ENCODE measurements at places on chromosomes 1 and 21. TPM values are rescaled to one million over a fixed set of nuclear protein-coding genes. Genes with fewer than 3 reads are reported as not detected.

GRCh38 chr1:59071876-59072582 is 224.9 kb upstream of the FGGY start:
- H3K36me3 ChIP-seq, result no peaks in the 10 kb centered on the region
- H3K27me3 ChIP-seq, result no peaks in the 10 kb centered on the region
- H3K27ac ChIP-seq, result no peak overlapping the region

Gene CD1E
- not detected for total RNA-seq

GRCh38 chr1:77950873-77951272 is 28.0 kb downstream of the FUBP1 start:
- no peaks in the 10 kb centered on the region for H3K27me3 ChIP-seq
- no peak for DNase-seq
- H3K27ac ChIP-seq, result no peak overlapping the region
- H3K4me1 ChIP-seq, result peaks cover 2% of the 10 kb centered on the region

- peaks cover 14% of the 10 kb centered on the region for H3K4me1 ChIP-seq
- no peak overlapping the region for H3K27ac ChIP-seq
- no peak overlapping the region for H3K4me3 ChIP-seq
- H3K36me3 ChIP-seq, result no peaks in the 10 kb centered on the region
- DNase-seq, result no peak
- no peaks in the 10 kb centered on the region for H3K27me3 ChIP-seq
Measured at GRCh38 chr1:115078708-115079107, 10.6 kb downstream of the TSPAN2 start.

DNA sequence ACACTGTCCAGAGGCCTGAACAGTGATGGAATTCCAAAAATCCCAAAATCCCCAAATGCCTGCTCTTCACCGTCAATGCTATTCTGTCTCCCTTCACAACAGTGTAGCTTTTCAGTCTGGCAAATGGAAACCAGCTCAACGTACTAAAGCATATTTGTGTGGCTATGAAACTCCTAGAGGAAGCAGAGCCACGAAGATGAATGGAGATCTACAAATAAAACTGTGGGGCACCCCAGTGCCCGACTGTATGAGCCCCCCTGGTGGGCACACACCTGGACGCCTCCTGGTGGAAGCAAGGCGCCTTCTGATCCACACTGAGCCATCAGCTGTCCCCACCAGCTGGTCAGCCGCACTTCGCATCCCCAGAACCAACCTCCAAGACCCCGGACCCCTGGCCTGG is 129.1 kb upstream of the SOD1 start:
- no peak overlapping the region for H3K4me3 ChIP-seq
- H3K36me3 ChIP-seq, result no peaks in the 10 kb centered on the region
- H3K27me3 ChIP-seq, result no peaks in the 10 kb centered on the region
- no peak overlapping the region for H3K27ac ChIP-seq

Gene OR2L13
- not detected for total RNA-seq

- H3K36me3 ChIP-seq, result no peaks in the 10 kb centered on the region
- no peaks in the 10 kb centered on the region for H3K4me1 ChIP-seq
- no peak overlapping the region for H3K27ac ChIP-seq
- H3K4me3 ChIP-seq, result no peak overlapping the region
- no peaks in the 10 kb centered on the region for H3K27me3 ChIP-seq
Measured at GRCh38 chr1:93597709-93598108, 83.9 kb downstream of the BCAR3 start.

DNA sequence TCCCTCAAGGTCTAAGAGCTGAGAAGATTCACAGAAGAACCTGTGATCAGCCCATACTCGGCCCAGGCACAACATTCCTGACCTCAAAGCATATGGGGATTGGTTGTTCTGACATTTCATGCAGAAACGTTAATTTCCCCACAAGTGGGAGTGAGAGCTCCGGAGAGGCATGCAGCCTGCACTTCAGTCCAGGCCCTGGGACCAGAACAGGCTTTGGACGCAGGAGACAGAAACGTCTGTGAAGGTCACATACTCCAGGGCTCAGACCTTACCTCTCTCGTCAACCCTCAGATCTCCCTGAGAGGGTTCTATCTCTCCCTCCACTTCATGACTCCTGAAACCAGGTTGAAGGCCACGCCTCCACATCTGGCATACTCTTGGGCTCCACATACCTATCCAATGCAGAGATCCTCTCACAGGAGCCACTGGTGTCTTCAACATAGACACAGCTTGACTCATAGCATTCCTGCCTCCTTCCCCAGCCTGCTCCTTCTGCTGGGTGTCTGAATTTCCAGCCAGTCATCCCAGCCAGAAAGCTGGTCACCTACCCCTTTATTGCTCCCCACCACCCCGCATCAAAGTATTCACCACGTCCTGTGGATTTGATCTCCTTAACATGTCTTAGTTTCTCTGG is 149.2 kb downstream of the OMA1 start:
- no peaks in the 10 kb centered on the region for H3K27me3 ChIP-seq
- no peak overlapping the region for H3K4me3 ChIP-seq

DNA sequence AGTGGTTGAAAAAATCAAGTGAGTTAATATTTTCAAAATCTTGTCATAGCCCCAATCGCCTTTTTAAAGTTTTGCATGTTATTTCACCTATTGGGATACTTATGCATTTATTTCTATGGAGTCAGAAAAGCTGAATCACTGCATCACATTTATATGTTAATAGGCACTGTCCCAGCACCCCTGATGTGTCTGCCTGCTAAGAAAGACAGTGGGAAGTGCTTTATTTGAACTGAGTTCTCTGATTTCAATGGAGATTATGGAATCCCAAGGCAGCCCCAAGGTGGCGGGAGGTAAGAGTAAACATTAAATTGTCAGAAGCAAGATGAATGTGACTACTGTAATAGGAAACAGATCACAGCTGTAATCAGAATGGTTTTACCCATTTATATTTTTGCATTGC is 2225.7 kb downstream of the NCAM2 start:
- H3K27me3 ChIP-seq, result no peaks in the 10 kb centered on the region
- H3K4me1 ChIP-seq, result no peaks in the 10 kb centered on the region
- no peak overlapping the region for H3K4me3 ChIP-seq
- DNase-seq, result no peak

DNA sequence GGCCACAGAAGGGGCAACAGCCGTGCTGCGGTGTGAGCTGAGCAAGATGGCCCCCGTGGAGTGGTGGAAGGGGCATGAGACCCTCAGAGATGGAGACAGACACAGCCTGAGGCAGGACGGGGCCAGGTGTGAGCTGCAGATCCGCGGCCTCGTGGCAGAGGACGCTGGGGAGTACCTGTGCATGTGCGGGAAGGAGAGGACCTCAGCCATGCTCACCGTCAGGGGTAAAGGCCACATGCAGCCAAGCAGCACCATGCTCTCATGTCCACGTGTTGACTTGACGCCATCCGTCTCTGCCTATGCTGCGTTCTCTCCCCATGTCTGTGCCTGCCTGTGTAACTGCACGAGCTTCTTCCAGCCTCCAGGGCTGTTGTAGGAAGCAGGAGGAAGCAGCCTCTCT is 85.5 kb downstream of the OBSCN start:
- H3K4me3 ChIP-seq, result no peak overlapping the region
- H3K27me3 ChIP-seq, result no peaks in the 10 kb centered on the region
- DNase-seq, result peak; percentile 50
- no peaks in the 10 kb centered on the region for H3K36me3 ChIP-seq
- H3K4me1 ChIP-seq, result no peaks in the 10 kb centered on the region

Gene ERO1B
- 12.9 TPM for total RNA-seq

Gene CLCA2
- total RNA-seq, result not detected

- H3K4me3 ChIP-seq, result no peak overlapping the region
- H3K36me3 ChIP-seq, result no peaks in the 10 kb centered on the region
- no peak for DNase-seq
- H3K27ac ChIP-seq, result no peak overlapping the region
Measured at GRCh38 chr1:243923292-243924171, 73.5 kb upstream of the AKT3 start.

DNA sequence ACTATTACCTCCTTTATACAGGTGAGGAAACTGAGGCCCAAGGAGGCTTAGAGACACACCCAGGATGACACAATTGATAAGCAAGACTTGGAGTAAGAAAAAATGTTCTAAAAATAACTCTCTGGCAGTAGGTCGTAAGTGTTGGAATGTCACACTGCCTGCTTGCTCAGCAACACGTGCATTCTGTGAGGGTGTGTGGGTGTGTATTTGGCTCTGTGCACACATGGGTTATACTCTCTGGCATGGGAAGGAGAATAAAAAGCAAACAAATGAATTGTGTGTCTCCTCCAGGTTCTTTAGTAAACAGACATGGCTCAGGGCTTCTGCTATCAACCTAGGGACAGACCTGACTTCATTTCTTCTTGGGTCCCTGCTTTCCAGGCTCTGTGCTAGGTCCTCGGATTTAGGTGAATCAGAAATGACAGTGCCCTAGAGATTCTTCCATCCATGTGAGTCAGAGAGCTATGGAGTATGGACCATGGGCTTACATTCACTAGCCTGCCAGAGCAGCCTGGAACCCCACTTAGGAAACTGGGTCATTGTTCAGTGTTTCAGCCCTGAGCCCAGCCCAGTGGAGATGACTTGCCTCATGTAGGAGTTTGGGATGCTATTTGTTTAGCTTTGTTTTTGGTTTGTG is 72.4 kb downstream of the ELAVL4 start:
- no peaks in the 10 kb centered on the region for H3K27me3 ChIP-seq
- no peaks in the 10 kb centered on the region for H3K36me3 ChIP-seq
- no peaks in the 10 kb centered on the region for H3K4me1 ChIP-seq

Gene TMOD4
- not detected for total RNA-seq

Gene GNG12
- 123 TPM for total RNA-seq

Gene CFAP107
- not detected for total RNA-seq

Gene LCE1A
- not detected for total RNA-seq

Gene IER5
- 11.4 TPM for total RNA-seq

DNA sequence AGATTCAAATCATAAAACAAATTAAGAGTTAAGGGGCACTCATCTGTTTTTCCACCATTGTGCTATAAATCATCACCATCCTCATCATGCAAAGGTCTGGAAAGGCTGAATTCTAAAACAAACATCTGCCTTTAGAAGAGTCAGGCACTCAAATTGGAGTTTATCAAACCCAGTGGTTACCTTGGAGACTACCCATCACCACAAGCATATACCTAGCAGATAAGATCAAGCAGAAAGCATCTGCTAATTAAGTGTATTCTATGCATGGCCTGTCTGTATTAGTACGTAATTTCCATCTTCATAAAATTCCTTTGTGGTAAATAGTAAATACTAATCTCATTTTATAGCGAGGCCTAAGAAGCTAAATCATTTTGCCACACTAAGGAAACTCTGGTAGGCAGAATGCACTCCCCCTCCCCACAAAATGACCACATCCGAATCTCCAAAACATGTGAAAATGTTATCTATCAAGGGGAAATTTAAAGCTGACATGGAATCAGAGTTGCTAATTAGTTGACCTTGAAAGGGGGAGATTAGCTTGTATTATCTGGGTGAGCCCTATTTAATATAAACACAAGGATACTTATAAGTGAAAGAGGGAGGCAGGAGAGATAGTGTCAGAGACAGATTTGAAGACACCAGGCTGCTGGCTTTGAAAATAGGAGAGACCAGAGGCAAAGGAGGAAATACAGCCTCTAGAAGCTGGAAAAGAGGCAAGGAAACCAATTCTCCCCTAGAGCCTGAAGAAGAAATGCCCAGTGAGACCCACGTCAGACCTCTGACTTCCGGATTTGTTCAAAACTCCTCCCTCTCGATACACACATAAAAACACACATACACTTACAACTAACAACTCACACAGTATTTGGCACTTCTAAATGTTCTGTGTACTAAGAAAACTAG is 23.2 kb downstream of the ARID4B start:
- no peaks in the 10 kb centered on the region for H3K4me1 ChIP-seq
- DNase-seq, result no peak
- H3K4me3 ChIP-seq, result no peak overlapping the region
- H3K36me3 ChIP-seq, result no peaks in the 10 kb centered on the region
- no peaks in the 10 kb centered on the region for H3K27me3 ChIP-seq
- no peak overlapping the region for H3K27ac ChIP-seq

Gene CFHR2
- total RNA-seq, result not detected

DNA sequence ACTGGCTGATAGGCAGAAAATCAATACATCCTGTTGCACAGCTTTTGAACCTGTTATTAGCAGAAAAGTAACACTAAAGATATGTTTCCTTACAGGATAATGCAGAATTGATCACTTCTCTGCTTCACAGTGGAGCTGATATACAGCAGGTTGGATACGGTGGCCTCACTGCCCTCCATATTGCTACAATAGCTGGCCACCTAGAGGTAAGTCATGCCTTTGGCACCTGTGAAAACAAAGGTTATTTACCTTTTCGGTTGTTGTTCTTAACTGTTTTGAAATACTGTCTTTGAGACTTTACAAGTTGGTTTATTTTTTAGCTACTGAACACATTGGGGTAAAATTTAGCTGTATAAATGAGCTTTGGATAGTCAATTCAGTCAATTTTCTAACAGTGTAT is 36.3 kb downstream of the TNNI3K start:
- no peak overlapping the region for H3K27ac ChIP-seq
- DNase-seq, result no peak
- no peaks in the 10 kb centered on the region for H3K27me3 ChIP-seq
- H3K4me3 ChIP-seq, result no peak overlapping the region
- H3K4me1 ChIP-seq, result no peaks in the 10 kb centered on the region

GRCh38 chr1:158251163-158251562 is 3.1 kb upstream of the CD1A start:
- no peak overlapping the region for H3K27ac ChIP-seq
- H3K36me3 ChIP-seq, result no peaks in the 10 kb centered on the region
- no peak for DNase-seq
- H3K27me3 ChIP-seq, result no peaks in the 10 kb centered on the region
- H3K4me3 ChIP-seq, result no peak overlapping the region

Gene OR10Z1
- total RNA-seq, result not detected

GRCh38 chr21:31629972-31630711 is 29.4 kb upstream of the SOD1 start:
- DNase-seq, result no peak
- H3K4me1 ChIP-seq, result no peaks in the 10 kb centered on the region
- H3K27ac ChIP-seq, result no peak overlapping the region
- H3K4me3 ChIP-seq, result no peak overlapping the region
- no peaks in the 10 kb centered on the region for H3K27me3 ChIP-seq
- no peaks in the 10 kb centered on the region for H3K36me3 ChIP-seq

DNA sequence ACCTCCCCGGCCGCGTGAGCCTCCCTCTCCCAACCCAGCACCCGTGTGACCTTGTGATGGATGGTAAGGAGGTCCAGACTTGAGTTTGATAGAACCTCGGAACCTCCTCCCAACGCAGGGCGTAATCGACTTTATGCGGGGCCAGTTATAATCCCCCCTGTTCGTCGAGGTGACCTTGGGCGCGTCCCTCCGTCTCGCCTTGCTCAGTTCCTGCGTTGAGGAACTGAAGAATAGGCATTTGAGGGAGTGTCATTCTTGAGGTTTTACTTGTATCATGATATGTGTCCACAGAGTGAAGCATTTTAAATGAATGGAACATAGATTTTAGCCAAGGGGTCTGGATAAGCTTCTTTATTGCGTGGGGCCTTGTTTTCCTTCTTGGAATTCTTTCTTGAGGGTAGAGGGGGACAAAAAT is 433 bp downstream of the TIMM17A start:
- DNase-seq, result no peak
- no peak overlapping the region for H3K27ac ChIP-seq
- H3K4me1 ChIP-seq, result no peaks in the 10 kb centered on the region
- H3K27me3 ChIP-seq, result no peaks in the 10 kb centered on the region
- no peaks in the 10 kb centered on the region for H3K36me3 ChIP-seq
- H3K4me3 ChIP-seq, result peak overlapping the region; percentile 92
